Astrocyte of the spinal cord (primary cell): ENCODE measurements at places on chromosomes 11 and 22.

DNA sequence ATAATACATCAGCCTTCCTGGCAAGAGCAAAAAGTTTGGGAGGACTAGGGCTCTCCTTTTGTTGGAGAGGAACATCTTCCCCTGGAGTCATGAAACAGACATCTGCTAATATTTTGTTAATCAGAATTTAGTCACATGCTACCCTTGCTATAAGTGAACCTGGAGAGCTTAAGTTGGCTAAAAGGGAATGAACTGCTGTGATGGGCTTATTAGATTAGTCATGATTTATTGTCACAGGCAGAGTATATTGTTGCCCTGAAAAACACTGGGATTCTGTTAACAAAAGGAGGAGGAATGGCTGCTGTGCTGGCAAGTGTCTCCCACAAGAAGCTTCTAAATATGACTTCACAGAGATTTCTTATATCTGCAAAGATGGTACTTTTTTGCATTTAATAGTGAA lies 16.0 kb downstream of the TCP11L1 start:
- no peak for DNase-seq

DNA sequence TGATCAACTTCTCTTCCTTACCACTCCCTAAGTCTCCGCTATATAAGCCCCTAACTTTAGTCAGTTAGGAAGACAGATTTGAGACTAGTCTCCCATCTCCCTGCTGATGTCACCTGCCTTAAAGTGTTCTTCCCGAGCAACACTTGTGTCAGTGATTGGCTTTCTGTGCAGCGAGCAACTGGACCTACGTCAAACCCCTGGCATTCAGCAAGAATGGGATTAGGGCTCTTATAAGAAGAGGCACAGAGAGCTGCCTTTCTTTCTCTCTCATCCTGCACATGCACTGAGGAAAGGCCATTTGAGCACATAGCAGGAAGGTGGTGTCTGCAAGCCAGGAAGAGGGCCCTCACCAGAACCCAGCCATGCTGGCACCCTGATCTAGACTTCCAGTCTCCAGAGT lies 116.6 kb upstream of the THY1 start:
- no peak for DNase-seq

GRCh38 chr22:44919691-44920090 lies 90.1 kb downstream of the PHF21B start:
- DNase-seq, result no peak

DNA sequence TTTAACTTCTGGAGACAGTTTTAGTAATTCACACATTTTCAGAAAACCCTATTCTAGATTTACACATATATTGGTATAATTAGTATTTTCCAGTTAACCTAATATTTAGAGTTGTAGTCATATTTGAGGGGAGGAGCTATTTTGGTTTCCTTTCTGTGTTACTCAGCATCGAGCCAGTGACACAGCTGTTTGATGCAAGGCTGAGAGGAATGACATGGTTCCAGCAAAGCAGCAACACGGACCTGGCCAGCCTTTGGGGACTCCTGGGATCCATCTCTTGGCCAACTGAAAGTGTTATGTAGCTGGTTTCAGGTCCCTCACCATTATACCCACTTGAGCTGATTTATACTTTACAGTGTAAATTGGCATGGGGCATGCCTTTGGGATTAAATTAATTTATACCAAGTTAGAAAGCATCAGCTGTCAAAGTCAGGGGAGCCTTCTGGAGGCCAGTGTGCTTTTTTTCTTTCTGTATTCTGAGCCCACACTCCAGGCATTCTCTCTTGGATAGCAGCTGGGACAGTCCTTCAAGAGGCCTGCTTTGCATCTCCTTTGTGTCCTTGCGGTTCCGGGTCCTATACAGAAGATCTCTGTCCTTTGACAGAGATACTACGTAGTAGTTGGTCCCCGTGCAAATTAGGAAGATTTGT lies 91.3 kb upstream of the SLC25A18 start:
- DNase-seq, result no peak

- peak; percentile 52 for DNase-seq
These were observed 34.1 kb downstream of the MB start for GRCh38 chr22:35582861-35583670.

DNA sequence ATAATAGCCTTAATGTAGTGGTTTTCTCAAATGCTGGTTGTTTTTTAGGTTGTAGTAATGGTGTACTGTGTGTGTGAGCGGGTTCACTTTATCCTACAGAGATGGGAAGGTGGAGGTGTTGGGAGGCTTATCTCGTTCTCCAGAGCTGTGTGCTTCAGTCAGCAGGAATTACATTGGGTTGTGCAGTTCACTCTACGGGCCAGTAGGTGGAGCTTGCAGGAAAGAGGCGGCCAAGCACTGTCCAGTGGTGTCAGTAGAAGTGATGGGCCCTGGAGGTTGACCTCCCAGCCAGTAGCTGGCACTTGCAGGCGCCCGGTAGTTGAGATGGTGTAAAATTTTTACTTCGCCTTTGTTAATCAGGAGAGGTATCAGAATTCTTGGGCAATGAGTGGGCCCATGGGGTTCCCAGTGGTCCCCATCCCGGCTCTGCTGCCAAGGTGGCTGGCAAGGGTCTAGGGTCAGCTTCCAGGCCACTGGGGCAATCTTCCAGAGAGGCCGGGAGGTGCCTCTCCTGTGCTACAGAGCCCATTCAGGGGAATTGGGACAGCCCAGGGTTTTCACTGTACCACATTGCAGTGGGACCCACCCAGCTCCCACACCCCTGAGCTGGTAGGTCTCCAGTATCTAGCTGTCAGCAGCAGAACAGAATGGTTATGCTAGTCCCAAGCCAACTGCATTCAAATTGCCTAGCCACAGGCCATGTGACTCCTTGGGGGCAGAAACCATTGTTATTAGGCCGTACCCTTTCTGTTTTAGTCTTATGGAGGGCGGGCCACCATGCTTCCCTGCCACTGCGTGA lies 43.9 kb downstream of the BIRC2 start:
- peak; percentile 60 for DNase-seq

DNA sequence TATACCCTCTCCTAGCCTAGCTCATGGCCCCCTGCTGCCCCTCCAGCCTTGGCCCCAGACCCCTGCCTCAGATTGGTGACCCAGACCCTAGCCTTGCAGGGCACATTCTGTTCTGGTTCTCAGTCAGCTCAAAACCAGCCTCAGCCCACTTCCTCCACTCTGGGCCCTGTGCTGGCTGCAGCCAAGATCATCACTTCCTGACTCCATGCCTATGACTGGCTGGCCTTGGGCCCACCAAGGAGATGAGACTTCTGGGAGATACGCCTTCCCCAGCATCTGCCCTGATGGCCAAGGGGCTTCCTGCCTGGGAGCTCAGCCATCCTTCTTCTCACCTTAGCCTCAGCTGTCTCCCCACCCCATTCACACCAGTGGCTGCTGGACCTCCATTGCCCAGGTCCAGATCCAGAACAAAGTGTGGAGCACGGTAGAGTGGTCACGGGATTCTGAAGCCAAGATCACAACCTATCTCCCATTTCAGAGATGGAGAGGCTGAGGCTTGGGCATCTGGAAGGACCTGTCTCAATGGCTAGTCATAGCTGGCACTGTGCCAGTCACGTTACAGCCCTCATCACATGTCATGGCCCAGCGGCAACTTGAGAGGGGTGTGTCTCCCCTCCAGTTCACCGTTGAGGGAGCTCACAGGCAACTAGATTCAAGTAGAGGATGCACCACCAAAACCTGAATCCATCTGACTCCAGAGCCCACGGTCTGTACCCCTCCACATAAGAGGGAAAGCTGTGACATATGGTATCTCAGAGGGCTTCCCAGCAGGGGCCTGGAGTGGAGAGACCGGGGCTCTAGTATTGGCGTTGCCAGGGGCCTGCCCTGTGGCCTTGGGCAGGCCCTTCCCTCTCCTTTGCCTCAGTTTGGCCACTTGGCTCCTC lies 43.0 kb upstream of the KLHL35 start:
- DNase-seq, result no peak

- peak; percentile 31 for DNase-seq
These were observed 6.8 kb downstream of the AP2A2 start for GRCh38 chr11:932435-932834.

DNA sequence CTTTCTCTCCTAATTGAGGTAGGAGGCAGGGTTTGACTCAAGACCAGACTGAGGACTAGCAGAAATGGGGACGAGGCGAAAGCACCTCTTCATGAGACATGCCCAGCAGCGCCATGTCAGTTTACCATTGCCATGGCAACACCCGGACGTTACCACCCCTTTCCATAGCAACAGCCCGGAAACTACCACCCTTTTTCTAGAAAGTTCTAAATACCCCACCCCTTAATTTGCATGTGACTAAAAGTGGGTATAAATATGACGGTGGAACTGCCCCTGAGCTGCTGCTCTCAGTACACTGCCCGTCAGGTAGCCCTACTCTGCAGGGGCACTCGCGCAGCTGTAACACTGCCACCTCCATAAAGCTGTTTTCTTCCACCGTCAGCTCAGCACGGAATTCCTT lies 5.9 kb upstream of the RAC2 start:
- no peak for DNase-seq

DNA sequence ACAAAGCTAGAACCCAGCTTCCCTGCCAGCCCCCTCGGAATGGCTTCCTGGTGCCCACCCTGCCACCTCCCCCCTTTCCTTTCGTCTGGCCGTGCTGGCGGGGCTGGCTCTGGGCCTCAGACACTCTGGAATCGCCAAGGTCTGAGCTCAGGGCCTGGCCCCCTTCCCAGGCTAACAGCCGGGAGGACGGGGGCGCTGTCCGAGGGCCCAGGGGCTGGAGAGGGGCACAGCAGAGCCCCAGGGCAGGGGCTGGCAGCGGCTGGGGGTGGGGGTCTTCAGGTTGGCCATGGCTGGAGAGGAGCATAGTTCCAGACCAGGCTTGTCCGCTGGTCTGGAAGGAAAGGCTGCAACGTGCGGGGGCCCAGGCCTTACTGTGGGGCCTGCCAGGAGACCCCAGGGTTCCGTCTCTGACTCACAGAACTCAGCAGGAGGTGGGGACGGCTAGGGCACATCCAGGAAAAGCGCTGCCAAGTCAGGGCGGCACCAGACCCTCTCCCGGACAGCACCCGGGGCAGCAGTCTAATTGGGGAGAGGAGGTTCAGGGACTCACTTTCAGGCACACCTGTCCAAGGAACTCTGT lies 861 bp upstream of the LTBP3 start:
- DNase-seq, result peak; percentile 73

DNA sequence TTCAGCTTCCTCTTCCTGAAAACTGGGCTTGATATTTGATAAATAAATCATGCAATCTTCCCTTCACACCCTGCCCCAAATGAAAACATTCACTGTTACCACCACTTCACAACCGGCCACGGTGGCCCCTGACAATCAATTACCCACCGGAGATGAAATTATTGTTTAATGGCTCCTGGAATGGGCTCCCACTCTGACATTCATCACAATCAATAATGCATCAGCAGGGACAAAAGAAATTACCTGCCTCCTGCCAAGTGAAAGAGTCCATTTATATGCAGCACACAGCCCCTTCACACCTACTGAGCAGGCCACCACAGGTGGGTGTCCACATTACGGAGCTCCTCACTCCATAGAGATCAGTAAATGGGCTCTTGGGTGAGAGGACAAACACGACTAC lies 193.5 kb upstream of the SNX19 start:
- DNase-seq, result no peak

- peak; percentile 56 for DNase-seq
These were observed 107.0 kb downstream of the STIM1 start for GRCh38 chr11:3962406-3962840.

- DNase-seq, result no peak
These were observed 398.8 kb downstream of the GUCY1A2 start for GRCh38 chr11:106619320-106619990.

GRCh38 chr11:108069947-108070346 lies 51.4 kb upstream of the ACAT1 start:
- peak; percentile 71 for DNase-seq

- DNase-seq, result no peak
These were observed 32.9 kb upstream of the CYP2D6 start for GRCh38 chr22:42163515-42163914.

DNA sequence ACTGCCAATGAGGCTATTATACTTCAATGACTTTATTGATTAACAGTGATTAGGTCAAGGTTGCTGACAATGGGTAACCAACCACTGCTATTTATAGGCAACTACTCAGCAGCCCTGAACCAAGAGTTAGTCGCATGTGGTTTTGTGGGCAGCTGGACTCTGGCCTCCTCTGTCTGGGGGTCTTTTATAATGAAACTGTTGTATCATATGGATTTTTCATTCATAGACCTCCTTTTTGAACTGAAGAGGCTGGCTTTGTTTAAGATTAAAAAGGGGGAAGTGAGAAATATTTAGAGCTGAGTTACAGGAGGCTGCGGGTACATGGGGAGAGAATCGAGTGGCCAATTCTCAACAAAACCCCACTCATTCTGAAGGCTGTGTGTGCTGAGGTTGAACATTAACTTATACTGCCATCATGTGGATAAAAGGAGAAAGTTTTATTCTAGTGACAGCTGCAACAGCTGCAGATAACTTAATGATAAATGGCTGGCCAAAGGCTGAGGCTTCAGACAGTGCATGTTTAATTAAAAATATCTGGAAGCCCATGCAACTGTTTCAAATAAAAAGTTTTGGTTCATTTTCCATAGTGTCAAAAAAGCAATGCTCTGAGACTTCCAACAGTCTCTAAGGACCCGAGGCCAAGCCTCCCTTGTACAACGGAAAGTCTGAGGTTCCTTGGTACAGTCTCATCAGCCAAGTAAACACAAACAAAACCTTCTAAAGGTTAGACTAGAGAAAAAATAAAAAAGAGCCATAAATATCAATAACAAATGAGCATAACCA lies 682.6 kb downstream of the KCNA4 start:
- peak; percentile 83 for DNase-seq

DNA sequence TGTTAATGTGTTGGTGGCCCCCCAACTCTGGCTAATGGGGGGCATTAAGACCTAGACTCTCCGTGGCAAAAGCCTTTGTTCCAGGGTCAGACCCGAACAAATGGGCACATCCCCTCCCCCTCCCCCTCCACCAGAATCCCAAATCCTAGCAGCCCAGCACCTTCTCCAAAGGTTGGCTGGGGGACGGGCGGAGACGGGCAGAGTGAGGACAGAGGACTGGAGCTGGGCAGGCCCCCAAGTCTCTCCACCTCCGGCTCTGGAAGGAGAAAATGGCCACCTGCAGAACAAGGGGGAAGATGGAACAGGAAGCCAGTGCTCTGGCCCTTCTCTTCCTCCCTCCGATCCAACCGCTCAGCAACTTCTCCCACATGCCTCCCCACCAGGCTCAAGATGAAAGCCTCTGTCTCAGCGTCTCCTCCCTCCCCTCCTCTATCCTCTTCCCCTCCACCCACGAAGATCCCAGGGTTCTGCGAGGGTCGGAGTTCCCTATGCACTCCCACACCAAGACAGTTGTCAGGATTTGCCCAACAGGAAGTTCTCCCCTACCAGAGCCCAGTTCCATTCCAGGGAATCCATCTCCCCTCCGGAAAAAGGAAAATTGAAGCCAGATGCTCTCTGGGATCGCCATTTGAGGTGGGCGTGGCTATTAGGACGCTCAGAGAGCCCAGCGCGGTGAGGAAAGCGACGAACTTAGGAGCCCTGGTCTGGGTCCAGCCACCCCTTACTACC lies 20.1 kb downstream of the ADA2 start:
- peak; percentile 49 for DNase-seq

GRCh38 chr11:56906683-56907148 lies 82.0 kb upstream of the OR5AK2 start:
- DNase-seq, result no peak

- DNase-seq, result no peak
These were observed 390.8 kb downstream of the SHANK2 start for GRCh38 chr11:70861559-70861958.
